Suppressor macrophage treated with lipopolysaccharide for 4 hours (primary cell): ENCODE measurements at places on chromosomes 1 and 21.

- DNase-seq: no peak
Observed at GRCh38 chr1:30900931-30901560, 7.5 kb downstream of the SDC3 start.

- no peak for DNase-seq
Observed at GRCh38 chr1:5067246-5067645, 412.8 kb downstream of the AJAP1 start.

DNA sequence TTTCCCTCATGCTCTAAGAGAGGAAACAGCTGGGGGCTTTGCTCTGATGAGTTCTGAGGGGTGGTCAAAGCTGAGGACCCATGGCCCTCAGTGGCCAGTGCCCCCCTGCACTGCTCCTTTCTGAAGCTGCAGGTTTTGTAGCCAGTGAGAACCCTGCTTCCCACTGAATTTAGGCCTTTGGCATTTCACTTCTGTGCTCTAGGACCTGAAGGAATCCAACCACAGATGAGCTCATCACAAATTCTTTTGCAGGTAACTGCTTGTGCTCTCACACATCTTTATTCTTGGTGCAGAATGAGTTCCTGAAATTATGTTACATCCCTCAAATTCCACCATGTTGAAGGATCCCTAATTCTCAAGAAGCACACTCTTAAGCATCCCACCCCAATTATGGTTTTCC is 248.7 kb upstream of the IRF2BP2 start:
- no peak for DNase-seq

- no peak for DNase-seq
Observed at GRCh38 chr1:233327651-233328141, at the start of gene MAP3K21. MAP3K21 (plus strand) TSS chr1:233327724; CDS start chr1:233328029, 305 bp downstream.

DNA sequence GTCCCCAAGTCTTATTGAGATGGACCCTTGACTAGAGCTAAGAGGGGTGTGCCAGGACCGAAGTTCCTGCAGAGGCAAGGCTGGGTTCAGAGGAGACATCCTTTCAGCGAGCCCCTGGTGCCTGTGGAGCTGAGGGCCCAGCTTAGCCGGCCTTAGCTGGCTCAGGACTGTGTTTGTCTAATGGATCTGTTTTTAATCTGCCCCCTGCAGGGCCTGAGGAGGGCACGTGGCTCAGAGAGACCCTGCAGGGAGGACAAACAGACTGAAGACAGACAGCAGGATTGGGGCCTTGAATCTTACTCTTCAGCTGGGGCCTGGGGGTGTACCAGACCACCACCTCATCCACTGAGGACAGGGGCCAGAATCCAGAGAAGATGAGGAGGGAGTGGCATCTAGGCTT is 1.6 kb downstream of the CRABP2 start:
- no peak for DNase-seq

GRCh38 chr1:225469051-225469450 is 41.2 kb upstream of the LBR start:
- no peak for DNase-seq

- no peak for DNase-seq
Observed at GRCh38 chr1:242522996-242523718, 1.3 kb downstream of the PLD5 start.

DNA sequence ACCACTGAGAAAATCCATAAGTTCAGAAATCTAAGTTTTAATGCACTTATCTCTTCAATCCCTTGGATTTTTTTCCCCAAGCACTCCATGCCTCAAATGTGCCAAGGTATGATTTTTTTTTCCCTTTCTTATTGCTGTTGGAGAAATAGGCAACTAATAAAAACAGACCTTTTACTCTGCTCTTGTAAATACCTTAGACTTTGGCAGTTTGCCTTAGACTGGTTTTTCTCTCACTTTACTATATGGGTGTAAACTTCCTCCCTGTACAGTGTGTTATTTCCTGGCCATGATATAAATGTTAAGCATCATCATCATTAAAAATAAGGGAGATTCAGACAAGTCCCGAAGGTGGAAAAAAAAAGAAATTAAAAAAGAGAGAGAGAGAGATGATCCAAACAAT is 65.7 kb downstream of the LRRC8C start:
- no peak for DNase-seq

DNA sequence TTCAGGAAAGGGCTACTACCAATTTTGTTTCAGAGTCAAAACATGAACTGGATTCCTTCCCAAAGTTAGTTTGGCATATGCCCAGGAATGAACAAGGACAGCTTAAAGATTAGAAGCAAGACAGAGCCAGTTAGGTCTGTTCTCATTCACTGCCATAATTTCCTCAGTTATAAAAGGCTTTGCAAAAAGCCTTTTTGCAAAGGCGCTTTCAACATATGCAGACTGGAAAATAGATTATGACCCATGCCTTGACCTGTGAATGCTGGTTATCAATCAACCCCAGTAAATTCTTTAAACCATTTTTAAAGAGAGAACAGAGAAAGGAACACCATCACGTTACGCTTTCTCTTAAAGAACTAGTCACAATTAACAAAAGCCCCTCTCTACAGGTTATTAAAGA is 1.7 kb upstream of the FRRS1 start:
- DNase-seq: no peak

DNA sequence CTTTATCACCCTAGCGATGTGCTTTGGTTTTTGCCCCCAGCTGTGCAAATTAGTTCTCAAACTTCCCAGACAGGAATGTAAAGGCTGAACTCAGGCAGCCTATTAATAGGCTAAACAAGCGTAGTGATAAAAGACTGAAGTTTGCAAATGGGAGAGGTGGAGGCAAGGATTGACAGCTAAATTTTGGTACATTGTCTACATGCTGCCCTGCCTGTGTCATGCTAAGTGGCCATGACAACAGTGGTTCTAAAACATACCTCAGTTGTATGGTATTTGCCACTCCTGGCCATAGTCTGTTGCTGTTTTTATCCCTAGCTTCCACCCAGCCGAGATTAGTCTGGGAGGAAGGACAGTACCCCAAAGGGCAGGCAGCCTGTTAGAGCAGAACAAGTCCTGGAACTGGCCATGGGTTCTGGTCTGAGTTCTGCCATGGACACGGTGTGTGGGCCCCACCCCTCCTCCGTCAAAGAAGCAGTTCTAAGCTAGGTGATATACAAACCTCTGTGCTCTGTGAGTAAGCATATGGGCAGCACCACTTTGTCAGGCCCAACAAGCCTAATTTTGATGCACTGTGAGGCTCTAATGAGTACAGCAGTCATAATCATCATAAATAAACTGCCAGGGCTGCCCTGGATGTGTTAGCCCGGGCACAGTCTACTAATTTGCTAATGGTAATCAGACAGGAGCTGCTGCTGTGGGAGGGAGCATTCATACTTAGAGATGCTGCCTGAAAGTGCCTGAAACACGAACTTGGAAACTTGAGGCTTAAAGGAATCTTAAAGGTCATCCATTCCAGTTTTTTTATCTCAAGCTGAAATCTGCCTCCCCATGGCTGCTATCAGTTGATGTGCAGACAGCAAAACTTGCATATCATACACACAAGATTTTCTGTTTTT is 177.1 kb downstream of the HHAT start:
- DNase-seq: no peak

DNA sequence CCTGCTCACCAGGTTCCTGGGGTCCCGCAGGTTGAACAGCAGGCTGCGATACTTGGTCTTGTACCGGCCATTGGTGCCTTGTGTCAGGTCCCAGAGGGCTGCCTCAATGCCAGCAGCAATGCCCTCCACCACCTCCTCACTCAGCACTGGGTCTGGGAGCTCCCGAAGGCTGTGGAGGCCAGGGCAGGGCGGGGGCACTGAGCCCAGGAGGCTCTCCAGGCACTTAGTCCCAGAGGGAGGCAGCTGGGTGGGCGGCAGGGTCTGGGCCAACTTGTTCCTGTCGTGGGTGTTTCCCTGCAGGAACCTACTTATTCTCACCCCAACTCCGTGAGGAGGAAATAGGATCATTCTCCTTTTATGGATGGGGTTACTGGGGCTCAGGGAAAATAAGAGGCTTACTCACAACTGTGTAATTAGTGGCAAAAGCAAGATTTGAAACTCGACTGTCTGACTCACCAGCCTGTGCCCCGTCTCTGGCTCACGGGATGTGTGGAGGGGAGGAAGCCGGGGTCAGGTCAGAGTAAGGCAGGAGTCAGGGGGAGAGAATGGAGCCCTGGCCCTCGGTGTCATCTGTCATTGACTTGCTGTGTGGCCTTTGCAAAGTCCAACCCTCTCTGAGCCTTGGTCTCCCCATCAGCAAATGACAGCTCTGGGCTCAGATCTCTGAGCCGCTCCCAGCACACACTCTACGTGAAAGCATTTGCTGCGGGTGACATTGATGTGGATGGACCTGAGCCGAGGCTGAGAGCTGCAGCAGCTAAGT is 17.2 kb downstream of the SPOCD1 start:
- peak; percentile 90 for DNase-seq

GRCh38 chr1:204867666-204868339 is 2.9 kb upstream of the NFASC start:
- DNase-seq: no peak

DNA sequence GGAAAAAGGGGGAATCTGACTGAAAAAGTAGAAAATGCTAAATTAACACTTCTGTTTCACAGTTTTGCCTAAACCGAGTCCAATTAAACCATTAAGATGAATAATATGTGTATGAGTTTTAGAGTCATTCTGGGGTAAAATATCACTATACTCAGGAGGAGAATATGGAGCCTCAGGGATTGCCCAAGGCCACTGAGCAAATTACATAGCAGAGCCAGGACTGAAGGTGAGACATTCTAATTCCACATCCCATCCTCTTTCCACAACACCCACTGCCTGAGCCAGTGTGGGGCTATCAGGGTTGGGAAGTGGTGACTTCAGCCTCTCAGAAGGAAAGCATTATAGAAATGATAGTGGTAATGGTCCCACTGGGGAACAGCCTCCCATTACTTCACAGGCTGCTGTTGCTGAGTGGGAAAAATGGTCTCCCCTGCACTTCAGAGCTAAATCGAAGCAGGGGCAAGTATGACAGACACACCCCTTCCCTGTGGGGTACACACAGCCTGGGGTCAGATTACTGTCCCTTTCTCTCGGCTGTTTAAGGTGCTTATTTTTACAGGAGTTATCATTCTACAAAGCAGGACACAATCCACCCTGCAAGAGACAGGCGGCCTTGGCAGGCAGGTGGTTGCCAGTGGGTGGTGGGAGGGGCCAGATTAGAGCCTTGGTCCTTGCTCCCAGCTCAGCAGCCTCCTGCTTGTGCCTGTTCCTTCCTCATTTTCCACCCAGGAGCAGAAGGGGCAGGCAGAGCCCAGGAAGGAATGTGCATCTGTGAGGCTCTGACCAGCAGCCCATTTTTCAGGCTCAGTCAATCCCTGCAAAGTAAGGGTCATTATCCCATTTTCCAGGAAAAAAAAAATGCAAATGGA is 9.5 kb upstream of the BCAR3 start:
- DNase-seq: no peak

DNA sequence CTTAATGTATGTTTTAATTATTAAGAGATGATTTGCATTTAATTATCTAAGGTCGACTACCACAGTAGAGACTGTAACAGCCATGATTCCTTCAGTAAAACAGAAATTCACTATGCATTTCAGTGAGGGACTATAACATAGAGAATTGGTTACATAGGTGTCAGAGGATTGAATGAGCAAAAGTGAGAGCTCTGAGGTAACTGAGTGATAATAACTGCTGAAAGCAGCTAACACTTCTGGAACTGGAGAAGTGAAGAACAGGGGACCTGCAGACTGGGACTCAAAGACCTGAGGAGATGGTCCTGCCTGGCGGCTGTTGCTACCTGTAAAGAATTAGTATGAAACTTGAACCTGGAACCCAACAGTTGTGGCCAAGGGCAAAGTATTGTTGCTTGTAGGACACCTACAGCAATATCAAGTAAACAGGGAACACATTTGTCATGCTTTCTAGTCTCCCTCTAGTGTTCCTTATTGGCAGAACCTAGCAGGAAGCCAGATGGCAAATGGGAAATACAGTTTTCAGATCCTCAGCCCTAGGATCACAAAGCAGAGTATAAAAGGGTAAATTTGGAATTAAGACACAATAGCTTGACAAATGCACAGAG is 110.6 kb downstream of the HS2ST1 start:
- DNase-seq: peak; percentile 21

GRCh38 chr1:154593390-154593789 is 14.6 kb downstream of the ADAR start:
- no peak for DNase-seq

GRCh38 chr1:89050649-89051033 is 14.4 kb downstream of the GBP1 start:
- DNase-seq: no peak

- DNase-seq: no peak
Observed at GRCh38 chr1:62337706-62338631, 18.7 kb upstream of the KANK4 start.

DNA sequence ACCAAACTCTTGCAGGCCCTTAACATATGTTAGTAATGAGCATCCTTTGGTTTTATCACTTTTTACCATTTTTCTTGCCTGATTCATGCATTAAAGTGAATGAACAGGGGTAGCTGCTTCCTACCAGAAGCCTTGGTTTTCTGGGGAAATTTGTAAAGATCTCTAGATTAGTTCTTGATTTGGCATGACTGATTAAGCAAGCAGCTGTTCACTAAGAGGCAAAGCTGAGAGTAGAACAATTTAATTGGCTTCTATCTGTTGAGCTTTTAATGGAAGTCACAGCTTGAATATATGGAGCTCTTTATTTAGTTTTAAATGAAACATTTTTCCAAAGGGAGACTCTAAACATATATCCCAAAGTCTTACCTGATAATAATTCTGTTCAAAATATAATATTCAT is 23.6 kb downstream of the TLCD4 start:
- DNase-seq: no peak
